Activated CD8-positive, alpha-beta memory T cell treated with anti-CD3 and anti-CD28 coated beads, Interleukin-2, amount 10 ng/mL, durations not matched to agents 7 days and 5 days (primary cell): ENCODE measurements at places on chromosomes 3 and 15. TPM values are rescaled to one million over a fixed set of nuclear protein-coding genes. Genes with fewer than 3 reads are reported as not detected.

CFAP92 gene
- not detected for total RNA-seq

GOLGA8Q gene
- total RNA-seq = 7.7 TPM

- peaks cover 15% of the 10 kb centered on the region for H3K36me3 ChIP-seq
- no peak for DNase-seq
- H3K27me3 ChIP-seq = no peaks in the 10 kb centered on the region
- peaks cover 32% of the 10 kb centered on the region for H3K4me1 ChIP-seq
- H3K27ac ChIP-seq = no peak overlapping the region
- no peak overlapping the region for H3K4me3 ChIP-seq
These were observed 203.8 kb downstream of the TCF12 start for GRCh38 chr15:57122080-57122840.

DNA sequence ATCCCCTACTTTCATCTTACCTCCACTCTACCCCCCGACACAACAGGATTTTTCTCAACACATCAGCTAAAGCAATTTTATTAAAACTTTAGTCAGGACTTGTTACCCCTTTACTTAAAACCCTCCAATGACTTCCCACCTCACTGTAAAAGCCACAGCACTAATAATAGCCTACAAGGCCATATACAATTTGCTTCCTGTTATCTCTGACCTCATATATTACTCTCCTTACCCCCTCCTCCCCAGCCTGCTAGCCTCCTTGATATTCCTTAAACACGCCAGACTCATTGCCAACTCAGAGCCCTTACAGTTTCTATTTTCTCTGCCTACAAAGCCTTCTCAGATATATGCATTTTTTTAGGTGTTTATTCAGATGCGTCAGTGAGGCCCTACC is 54.4 kb downstream of the DCUN1D1 start:
- no peak overlapping the region for H3K27ac ChIP-seq
- H3K4me1 ChIP-seq = peaks cover 8% of the 10 kb centered on the region
- H3K27me3 ChIP-seq = no peaks in the 10 kb centered on the region

DNA sequence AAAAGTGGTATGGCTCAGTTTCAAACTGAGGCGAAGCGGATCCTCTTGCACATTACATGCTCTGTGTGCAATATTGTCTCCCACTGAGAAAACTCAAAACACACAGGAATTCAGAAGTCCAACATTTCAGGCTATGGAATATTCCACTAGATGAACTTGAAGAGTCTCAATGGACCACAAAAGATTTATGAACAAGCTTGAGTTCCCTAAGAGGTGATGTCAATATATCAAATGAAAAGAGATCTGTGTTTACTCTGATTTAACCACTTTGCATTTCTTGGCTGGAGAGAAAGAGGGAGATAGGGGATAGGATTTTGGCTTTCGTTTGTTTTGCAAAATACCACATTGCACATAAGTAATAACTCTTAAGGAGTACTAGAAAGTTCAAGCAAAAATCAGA is 20.3 kb downstream of the PDZRN3 start:
- H3K4me1 ChIP-seq = no peaks in the 10 kb centered on the region
- no peak for DNase-seq
- H3K4me3 ChIP-seq = no peak overlapping the region
- no peaks in the 10 kb centered on the region for H3K27me3 ChIP-seq
- H3K27ac ChIP-seq = no peak overlapping the region

GRCh38 chr3:110243081-110243480 is 828.5 kb upstream of the NECTIN3 start:
- no peak overlapping the region for H3K27ac ChIP-seq
- no peaks in the 10 kb centered on the region for H3K4me1 ChIP-seq
- H3K4me3 ChIP-seq = no peak overlapping the region
- H3K36me3 ChIP-seq = no peaks in the 10 kb centered on the region
- DNase-seq = no peak

SEMA6D gene
- total RNA-seq = not detected

GRCh38 chr3:25603703-25604102 is 61.0 kb downstream of the TOP2B start:
- no peak overlapping the region for H3K4me3 ChIP-seq
- peaks cover 11% of the 10 kb centered on the region for H3K4me1 ChIP-seq
- H3K36me3 ChIP-seq = peaks cover 58% of the 10 kb centered on the region
- no peaks in the 10 kb centered on the region for H3K27me3 ChIP-seq

GRCh38 chr3:57864853-57865252 is 108.7 kb downstream of the SLMAP start:
- H3K27ac ChIP-seq = no peak overlapping the region
- DNase-seq = no peak
- H3K4me1 ChIP-seq = no peaks in the 10 kb centered on the region
- H3K36me3 ChIP-seq = peaks cover 22% of the 10 kb centered on the region
- H3K4me3 ChIP-seq = no peak overlapping the region

RPL39L gene
- 25.0 TPM for total RNA-seq

MYZAP gene
- total RNA-seq = not detected

DNA sequence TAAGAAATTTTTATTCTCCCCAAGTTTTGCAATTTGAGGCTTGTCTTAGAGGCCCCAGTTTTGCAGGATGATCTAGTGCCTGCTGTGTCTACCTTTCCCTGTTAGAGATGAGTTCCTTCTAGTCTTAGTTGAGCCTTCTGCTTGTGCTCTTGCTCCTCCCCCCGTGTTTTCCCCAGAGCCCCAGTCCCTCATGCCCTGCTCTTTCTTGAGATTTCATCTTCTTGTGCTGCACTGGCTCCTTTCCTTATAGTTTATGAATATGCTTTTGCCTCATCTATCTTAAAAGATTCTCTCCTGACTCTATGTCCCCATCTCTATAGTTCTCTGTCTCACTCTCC is 4.7 kb downstream of the GAP43 start:
- H3K27ac ChIP-seq = no peak overlapping the region
- H3K27me3 ChIP-seq = peaks cover 44% of the 10 kb centered on the region
- no peak overlapping the region for H3K4me3 ChIP-seq
- no peaks in the 10 kb centered on the region for H3K36me3 ChIP-seq

GRCh38 chr15:98505611-98506031 is 142.7 kb upstream of the IGF1R start:
- no peak for DNase-seq
- no peak overlapping the region for H3K27ac ChIP-seq
- no peaks in the 10 kb centered on the region for H3K36me3 ChIP-seq
- no peaks in the 10 kb centered on the region for H3K4me1 ChIP-seq
- H3K27me3 ChIP-seq = peaks cover 9% of the 10 kb centered on the region
- no peak overlapping the region for H3K4me3 ChIP-seq

DNA sequence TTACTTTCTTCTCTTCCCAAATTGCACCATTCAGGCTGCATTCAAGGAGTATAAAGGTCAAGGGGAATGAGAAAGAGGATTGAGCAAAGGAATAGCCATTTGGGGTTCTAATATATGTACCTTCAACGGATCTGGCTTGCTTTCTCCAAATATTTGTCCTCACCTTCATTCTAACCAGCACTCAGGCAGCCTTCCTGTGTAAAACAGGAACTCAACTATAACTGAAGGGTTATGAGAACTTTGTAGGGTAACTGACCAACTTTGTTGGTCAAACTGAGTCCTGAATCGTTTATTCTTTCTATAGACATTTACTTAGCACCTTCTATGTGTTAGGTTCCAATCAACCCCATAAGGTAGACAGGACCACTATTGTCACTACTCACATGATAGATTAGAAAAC is 5.1 kb upstream of the CPOX start:
- DNase-seq = no peak

GRCh38 chr3:99678896-99679295 is 40.5 kb downstream of the COL8A1 start:
- no peak overlapping the region for H3K4me3 ChIP-seq
- H3K27me3 ChIP-seq = peaks cover 4% of the 10 kb centered on the region
- no peaks in the 10 kb centered on the region for H3K4me1 ChIP-seq
- no peaks in the 10 kb centered on the region for H3K36me3 ChIP-seq

DNA sequence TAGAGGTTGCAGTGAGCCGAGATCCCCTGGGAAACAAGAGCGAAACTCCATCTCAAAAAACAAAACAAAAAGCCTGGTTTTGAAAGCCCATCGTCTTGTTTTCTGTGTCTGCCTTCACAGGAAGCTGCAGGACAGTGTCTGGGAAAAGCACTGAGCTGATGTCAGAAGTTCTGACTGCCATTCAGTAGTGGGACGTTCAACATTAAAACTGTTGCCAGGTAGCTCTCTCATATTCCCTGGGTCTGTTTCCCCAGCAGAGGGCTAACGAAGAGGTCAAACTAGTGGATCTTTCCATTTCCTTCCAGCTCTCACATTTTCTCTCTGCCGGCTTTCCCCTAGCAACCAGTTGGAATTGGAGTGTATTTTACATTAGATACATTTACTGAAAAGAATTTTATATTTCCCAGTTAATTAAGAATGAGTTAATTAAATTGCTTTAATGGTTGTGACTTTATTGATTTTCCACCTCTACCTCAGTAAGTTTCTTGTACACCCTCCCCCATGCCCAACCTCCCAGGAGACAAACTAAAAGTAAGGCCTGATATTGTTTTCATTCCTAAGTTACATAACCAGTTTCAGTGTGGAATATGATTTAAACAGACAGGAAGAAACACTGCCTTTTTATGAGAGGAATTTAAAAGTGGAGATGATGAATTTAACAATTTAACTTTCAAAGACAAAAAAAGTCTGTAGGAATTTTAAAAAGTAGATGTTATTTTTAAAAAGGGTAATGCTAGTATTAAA is 29.9 kb downstream of the RCN2 start:
- H3K27ac ChIP-seq = no peak overlapping the region
- no peaks in the 10 kb centered on the region for H3K36me3 ChIP-seq
- H3K4me1 ChIP-seq = no peaks in the 10 kb centered on the region
- no peak overlapping the region for H3K4me3 ChIP-seq

C2CD4B gene
- total RNA-seq = not detected
